Upper lobe of right lung (tissue), 1 donor: ENCODE measurements at places on chromosomes 7 and 10. TPM values are rescaled to one million over a fixed set of nuclear protein-coding genes. Genes with fewer than 3 reads are reported as not detected.

DNA sequence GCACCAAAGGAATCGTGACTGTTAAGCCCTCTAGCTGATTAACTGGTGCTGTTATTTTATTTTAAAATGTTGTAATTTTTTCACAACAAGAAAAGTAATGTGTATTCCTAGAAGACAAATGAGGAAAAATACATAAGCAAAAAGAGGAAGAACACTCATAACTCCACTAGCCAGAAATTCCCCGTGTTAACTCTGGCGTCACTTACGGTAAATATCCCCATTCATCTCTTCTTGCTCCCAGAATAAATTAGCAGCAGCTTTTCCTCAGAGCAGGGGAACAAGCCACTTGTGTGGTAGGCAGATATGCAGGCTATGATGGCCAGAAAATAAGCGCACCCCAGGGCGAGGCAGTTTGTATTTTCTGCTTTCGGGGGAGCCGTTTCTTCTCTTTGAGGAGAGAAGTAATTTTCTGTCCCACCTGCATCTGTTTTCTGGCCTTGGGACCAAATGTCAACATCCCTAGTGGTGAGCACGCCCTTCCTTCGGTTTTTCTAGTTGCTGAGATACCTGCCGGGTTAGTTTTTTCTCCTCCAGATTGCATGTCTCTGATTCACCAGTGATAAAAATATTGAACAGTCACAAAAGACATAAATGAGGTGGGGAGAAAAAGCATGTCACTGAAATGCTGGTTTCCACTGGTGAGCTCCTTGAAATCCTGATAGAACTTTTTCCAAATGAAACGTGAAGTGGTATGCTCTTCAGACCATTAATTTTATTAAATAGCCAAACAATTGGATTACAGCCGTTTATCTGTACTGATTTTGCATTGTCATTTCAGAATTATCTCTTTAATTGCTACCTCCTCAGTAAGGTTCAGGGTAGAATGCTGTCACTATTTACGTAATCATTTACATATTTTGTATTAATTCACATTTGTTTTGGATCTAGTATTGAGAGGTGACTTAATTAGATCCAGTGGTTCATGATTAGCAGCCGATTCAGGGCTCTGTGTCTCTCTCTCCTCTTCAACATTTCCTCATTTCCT, 268.1 kb downstream of the CAMK1D start:
- DNase-seq, result no peak

The DLG5 gene
- total RNA-seq, result 19.3 TPM

GRCh38 chr10:84391326-84391725, 62.9 kb downstream of the CCSER2 start:
- no peak for DNase-seq

DNA sequence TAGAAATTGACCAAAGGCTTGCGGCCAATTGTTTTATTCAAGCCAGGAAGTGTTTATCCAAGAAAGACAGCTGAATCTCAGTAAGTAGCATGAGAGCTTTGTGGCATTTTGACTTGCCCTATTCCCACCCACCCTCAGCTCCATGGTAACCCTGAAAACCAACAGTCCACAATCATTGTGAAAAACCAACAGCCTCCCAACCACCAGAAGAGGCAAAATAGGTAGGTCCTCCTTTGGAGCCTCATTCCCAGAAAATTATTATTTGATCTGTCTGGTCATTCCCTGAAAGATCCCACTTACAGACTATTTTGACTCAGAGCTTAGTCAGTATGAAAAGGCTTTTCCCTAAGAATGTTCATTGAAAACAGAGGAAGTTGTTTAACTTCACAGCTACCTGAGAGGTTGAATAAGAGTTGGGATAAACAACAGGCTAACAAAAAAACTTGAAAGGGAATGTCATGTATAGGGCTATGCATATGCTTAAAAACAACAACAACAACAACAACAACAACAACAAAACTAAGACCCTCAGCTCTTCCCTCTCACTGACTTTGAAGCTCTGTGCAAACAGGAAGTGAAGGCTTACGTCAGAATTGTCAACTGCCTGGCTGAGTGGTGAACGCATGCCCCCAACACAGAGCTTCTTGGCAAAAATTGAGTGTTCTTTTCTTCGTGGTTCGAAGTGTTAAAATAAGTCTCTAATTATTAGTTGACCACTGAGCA, 11.2 kb downstream of the KPNA7 start:
- DNase-seq, result no peak
